ENCODE measurements at places on chromosomes 5 and 9. TPM values are rescaled to one million over a fixed set of nuclear protein-coding genes. Genes with fewer than 3 reads are reported as not detected.

FGF1 gene
- total RNA-seq = 5.8 TPM

DNA sequence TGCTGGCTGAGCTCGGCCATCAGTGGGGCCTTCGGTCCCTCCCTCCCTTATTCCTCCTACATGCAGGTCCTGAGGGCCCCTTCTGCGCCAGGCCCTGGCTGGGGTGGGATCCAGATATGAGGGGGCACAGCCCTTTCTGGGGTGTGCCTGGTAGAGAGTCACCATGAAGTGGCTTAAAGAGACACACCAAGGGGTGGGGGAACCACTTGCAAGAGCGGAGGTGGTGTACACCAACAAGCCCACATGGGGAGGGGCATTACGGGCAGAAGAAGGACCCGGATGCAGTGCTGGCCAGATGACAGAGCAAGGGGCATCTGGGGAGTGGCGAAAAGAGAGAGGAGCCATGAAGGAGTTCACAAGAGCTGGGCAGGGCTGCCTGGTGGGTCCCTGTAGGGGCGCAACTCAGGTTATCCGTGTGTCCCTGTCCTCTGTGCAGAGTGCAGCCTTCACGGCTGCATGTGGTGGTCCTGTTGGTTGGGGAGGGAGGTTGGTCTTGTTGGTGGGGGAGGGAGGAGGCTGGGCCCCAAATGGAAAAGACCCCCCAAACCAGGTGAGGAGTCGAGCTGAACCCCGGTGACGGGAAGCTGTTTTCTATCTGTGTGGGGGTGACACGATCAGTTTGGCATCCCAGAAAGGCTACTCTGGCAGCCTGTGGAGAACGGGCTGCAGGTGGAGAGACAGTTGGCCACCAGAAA is 158.1 kb downstream of the DAB2IP start:
- no peak for DNase-seq

- DNase-seq = no peak
These were observed 134.2 kb upstream of the LMX1B start for GRCh38 chr9:126479515-126479914.

DNA sequence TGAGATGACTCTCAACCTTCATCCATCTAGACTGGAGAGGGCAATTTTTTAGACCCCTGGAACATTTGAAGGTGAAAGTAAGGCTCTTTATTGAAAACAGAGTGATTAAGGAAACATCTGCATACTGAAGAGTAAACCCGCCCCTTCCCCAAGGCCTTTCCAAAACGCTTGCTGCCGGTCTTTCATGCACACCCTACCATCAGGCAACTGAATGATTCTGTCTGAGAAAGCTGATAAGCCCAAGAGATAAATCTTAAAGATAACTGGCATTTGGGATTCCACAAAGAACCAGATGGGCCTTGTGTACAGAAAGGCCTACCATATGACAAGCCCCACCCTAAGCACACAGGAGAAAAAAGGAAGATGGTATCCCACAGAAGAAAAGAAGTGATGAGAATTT is 54.4 kb upstream of the PIK3R1 start:
- DNase-seq = no peak

- DNase-seq = no peak
These were observed 27.0 kb downstream of the GRIN3A start for GRCh38 chr9:101711330-101711941.

- DNase-seq = no peak
These were observed 27.7 kb downstream of the VAV2 start for GRCh38 chr9:133964463-133964862.

GRCh38 chr9:135889564-135890189 is 17.7 kb downstream of the CAMSAP1 start:
- no peak for DNase-seq

- peak; percentile 50 for DNase-seq
These were observed 61.4 kb upstream of the GLRX start for GRCh38 chr5:95884017-95884325.

DNA sequence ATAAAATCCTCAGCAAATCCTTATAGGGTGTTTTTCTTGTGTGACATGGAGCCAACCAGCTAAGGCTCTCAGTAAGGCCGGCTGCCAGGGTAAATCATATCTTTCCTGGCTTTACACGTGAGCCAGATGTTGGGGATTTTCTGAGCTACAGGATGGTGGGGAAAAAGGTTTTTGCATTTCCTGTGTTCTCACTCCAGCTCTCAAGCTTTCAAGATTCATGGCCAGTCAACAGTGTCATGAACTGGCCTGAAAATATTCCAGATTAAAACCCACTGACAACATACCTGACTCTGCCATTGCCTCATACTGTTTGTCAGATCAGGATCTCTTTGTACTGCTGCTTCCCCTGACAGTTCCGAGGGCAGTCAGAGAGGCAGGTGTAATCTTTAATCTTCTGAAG is 306.9 kb downstream of the GLIS3 start:
- peak; percentile 9 for DNase-seq

DNA sequence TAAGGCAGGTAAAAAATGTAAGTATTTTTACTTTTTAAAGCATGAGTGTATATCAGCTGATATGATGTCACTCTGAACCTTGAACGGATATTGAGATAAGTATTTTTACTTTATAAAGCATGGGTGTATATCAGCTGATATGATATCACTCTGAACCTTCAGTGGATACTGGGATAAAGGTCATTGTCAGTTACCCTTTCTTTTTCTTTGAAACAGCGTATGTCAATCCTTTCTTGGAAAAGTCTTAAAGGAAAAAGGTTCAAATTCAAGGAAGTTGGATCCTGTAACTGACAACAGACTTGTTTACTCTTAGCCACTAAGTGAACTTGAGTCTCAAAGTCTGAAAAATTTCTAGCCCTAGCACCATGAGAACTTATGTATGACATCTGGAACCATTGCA is 61.7 kb upstream of the IFNK start:
- DNase-seq = no peak

DNA sequence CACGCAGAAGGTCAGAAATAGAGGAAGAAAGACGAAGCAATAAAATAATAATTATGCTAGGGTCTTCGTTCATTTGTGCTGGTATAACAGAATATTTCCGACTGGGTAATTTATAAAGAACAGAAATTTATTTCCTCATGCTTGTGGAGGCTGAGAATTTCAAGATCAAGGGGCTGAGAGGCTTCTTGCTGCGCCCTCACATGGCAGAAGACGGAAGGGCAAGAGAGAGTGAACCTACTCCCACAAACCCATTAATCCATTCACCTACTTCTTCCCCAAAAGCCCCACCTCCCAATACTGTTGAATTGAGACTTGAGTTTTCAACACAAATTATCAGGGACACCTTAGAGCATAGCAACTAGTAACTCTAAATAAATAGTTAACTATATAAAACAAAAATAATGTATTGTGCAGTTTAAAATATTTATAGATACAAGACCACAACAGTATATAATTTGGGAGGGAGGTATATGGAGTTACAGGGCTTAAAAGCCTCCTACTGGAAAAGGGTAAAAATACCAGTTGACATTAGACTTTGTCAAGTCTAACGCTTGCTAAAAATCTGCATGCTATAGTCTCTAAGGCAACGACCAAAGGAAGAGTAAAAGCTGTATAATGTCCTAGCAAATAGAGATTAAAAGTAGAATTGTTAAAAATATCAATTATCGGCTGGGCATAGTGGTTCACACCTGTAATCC is 40.3 kb upstream of the NAA35 start:
- peak; percentile 7 for DNase-seq

Measured in LHCN-M2 (cell line).